ENCODE measurements at places on chromosomes 2 and 18. TPM values are rescaled to one million over a fixed set of nuclear protein-coding genes. Genes with fewer than 3 reads are reported as not detected.

TMEM247 gene
- total RNA-seq: not detected

CCDC85A gene
- total RNA-seq: not detected

RAB27B gene
- total RNA-seq: 0.42 TPM

CYP27A1 gene
- 26.8 TPM for total RNA-seq

NXPH2 gene
- not detected for total RNA-seq

ADD2 gene
- not detected for total RNA-seq

INHBB gene
- total RNA-seq: 28.6 TPM

SLC9A2 gene
- total RNA-seq: 14.4 TPM

ORC4 gene
- 56.3 TPM for total RNA-seq

KLHL41 gene
- not detected for total RNA-seq

IL36B gene
- total RNA-seq: not detected

TMEM37 gene
- 15.8 TPM for total RNA-seq

ACTR3 gene
- total RNA-seq: 340 TPM

CPS1 gene
- 1.2 TPM for total RNA-seq
